Coronary artery (tissue), 2 donors: ENCODE measurements at places on chromosomes 2 and 18.

DNA sequence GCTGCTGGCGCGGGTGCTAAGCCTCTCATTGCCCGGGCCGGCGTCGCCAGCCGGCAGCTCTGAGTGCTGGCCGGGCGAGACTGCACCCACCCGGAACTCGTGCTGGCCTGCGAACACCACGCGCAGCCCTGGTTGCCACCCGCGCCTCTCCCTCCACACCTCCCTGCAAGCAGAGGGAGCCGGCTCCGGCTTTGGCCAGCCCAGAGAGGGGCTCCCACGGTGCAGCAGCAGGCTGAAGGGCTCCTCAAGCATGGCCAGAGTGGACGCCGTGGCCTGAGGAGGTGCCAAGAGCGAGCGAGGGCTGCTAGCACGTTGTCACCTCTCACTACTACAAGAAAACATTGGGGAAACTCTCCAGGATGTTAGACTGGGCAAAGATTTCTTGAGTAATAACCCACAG, 98.6 kb downstream of the SPIRE1 start:
- no peak for DNase-seq

DNA sequence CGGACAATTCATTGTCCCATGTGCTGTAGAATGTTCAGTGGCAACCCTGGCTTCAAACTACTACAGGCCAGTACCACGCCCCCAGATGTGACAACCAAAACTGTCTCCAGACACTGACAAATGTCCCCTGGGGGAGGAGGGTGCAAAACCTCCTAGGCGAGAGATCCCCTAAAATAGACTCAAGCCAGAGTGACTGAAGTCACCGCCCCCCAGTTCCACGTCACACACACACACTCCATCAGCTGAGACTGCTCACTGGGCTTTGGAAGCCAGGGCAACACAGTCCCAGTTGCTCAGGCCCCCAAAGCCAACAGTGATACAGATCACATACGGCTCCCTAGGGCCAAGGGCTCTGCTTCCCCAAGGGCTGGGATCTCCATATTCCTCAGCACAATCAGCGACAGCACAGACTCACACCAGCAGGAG, 19.1 kb downstream of the HDAC4 start:
- DNase-seq = no peak

- no peak for DNase-seq
These were observed 13.3 kb downstream of the RIF1 start for GRCh38 chr2:151422917-151423439.

- peak; percentile 45 for DNase-seq
These were observed 51.4 kb downstream of the LPIN1 start for GRCh38 chr2:11797846-11798245.

DNA sequence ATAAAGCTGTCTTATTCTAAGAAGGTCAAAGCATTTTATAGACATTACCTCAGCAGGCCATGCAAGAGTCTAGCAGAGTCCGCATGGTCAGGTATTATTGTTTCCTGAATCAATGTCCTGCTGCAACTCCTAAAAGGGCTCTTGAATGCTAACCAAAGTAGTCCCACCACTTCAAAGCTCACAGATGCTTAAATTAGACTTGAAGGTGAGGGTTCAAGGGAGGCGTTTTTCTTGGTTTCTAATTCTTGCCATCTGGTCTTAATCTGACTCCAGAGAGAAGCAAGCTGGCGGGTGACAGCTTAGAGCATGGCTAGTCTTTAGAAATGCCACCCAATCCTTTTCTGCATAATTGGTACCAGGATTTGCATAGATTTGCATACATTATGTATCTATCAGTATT, 226.3 kb downstream of the MREG start:
- DNase-seq = no peak

- DNase-seq = no peak
These were observed 39.2 kb downstream of the BIN1 start for GRCh38 chr2:127067620-127068350.

GRCh38 chr18:66159451-66159850, 408.6 kb downstream of the CDH7 start:
- no peak for DNase-seq

DNA sequence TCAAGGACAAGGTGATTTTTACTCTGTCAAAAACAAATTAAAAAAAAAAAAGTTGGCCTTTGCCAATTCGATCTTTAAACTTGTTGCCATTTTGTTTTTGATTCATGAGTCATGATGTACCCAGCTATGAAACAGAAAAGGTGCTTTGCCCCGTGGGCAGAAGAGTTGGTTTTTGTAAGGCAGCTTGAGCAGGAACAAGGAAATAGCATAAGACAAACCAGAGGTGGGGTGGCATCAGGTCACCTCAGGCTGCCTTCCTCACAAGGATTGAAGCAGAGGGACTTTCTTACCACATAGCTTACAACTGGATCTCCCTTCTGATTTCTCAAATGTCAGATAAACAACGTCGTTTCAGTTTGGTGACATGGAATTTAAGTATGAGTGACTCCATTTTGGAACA, 123.8 kb downstream of the ARL4C start:
- DNase-seq = no peak

DNA sequence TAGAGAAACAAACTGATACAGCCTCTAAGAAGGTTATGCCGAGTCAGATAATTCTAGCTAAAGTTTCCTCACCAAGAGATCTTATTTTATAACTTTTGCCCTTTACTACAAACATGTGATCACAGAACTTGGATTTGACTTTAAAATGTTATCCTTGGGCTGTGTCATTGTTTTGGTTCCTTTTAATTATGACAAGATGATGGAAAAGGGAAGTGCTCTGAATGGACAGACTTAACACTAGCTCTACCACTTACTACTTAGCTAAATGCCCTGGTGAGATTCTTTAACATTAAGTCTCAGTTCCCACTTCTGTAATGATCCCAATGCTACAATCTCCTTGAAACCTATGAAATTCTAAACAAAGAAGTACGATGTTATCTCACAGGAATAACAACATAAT, 69.9 kb downstream of the RTTN start:
- DNase-seq = no peak

DNA sequence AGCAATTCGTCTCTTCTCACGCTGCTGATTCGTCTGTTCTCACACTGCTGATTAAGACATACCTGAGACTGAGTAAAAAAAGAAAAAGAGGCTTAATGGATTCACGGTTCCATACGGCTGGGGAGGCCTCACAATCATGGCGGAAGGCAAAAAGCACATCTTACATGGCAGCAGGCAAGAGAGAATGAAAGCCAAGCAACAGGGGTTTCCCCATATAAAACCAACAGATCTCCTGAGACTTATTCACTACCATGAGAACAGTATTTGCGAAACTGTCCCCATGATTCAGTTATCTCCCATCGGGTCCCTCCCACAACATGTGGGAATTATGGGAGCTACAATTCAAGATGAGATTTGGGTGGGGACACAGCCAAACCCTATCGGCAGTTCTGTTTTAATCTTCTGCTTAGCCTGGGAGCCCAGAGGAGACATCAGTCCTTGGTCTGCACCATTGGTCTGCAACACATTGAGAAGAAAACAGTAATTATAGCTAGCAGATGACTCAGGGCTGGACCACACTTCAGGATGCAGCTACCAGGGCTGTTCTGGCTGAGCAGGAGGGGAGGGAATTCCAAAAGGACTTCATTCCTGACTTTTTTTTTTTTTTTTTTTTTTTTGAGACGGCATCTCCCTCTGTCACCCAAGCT, 69.4 kb downstream of the CABLES1 start:
- no peak for DNase-seq
